CD4-positive, alpha-beta T cell treated with Interleukin-10 for 1 hour (primary cell): ENCODE measurements at places on chromosomes 2 and 18.

DNA sequence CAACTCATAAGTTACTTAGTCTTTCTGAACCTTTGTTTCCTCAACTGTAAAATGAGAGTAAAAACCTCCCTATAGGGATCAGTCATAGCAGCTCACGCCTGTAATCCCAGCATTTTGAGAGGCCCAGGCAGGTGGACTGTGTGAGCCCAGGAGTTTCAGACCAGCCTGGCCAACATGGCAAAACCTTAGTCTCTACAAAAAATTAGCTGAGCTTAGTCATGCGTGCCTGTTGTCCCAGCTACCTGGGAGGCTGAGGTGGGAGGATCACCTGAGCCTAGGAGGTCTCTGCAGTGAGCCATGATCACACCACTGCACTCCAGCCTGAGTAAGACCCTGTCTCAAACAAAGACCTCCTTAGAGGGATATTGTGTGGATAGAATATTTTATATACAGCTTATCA is 2.3 kb downstream of the GPR155 start:
- DNase-seq: no peak

- no peak for DNase-seq
Observed at GRCh38 chr2:119536707-119537106, 7.5 kb upstream of the CFAP221 start.

- no peak for DNase-seq
Observed at GRCh38 chr2:126715111-126715510, 59.2 kb downstream of the GYPC start.

- no peak for DNase-seq
Observed at GRCh38 chr2:178197791-178198190, 3.5 kb downstream of the OSBPL6 start.

DNA sequence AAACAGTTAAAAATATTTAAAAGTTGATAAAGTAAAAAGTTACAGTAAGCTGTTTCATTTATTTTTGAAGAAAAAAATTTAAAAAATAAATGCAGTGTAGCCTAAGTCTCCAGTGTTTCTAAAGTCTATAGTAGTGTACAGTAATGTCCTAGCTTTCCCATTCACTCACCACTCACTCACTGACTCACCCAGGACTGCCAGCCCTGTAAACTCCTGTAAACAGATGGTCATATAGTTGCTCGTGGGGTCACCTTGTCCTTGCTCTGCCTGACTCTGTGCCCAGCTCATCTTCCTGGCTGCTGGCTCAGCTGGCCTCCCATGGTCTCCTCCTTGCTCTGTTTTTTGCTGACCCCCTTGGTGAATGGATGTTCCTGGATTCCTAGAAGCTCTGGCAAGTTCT is 180.3 kb downstream of the VAPA start:
- DNase-seq: no peak

DNA sequence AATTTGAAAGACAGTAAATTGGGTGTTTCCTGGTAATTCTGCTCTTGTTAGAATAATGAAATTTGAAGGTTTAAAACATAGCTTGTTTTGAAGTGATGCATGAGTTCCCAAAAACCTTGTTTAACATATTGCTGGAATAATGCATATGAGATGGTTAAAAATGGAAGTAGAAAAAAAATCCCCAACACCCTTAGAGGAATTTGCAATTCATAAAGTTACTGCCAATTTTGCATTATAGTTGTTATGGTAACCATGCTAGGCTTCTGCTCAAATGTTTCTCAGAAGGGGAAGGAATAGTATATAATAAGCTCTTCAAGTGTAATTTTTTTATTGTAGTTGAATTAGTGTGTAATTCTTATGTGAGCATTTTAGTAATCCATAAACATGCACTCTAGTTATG is 49.1 kb downstream of the FASTKD2 start:
- DNase-seq: no peak

DNA sequence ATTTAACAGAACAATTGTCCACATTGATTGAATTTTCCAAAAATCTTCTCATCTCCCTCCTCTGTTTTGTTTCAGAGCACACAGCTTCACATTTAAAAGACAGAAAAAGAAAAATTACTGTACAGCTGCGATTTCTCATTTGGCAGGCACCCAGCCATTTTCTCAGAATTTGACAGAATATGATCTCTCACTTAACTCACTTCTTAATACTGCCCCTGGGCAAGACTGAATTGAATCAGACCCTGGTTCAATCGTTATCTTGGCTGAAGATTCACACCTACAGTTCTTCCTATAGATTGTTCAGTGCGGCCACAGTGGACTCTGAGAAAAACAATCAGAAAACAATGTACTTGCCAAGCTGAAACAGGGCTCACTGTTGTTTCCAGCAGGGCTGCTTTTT is 90.2 kb upstream of the LHCGR start:
- no peak for DNase-seq

DNA sequence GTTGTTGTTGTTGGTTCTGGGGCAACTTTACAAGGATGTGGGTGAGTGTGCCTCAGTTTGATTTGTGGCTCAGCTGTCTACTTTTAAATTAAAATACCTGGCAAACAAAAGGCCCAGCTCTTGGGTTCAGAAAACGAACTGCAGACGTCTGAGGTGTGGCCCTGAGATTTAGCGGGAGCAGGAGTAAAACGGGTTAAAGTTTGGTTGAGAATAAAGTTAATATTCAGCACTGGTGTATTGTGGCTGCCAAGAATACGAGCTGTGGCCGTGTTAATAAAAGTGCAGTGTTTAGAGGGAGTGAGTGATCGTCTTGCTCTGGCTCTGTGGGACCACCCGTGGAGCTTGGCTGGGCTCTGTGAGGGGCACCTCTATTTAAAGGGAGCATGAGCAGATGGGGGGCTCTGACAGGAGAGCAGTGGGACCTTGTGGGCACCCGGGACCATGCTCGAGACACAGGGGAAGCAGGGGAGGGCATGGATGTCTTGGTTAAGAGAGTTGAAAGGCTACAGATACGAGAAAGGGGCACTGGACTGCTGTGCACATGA is 80.3 kb downstream of the VAPA start:
- DNase-seq: no peak

- no peak for DNase-seq
Observed at GRCh38 chr18:79093986-79094385, 24.8 kb downstream of the ATP9B start.

GRCh38 chr2:222451224-222451674 is 26.9 kb downstream of the SGPP2 start:
- no peak for DNase-seq

DNA sequence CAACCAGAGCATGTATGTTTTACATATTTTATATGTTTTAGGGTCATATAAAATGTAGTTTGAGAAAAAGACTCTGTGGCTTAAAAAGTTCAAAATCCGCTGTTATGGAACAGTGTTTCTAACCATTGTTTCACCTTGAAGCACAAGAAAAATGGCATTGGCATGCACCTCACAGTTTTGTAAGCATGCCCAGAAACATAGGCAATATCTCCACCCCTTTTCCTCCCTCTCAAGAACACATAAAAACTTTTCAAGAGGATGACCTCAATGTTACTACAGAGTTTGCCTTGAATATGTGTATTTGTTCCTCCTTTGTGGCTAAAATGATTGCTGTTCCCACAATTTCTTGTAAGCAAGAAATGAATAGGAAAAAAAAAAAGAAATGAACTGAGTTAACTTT is 29.3 kb upstream of the SLC40A1 start:
- no peak for DNase-seq

DNA sequence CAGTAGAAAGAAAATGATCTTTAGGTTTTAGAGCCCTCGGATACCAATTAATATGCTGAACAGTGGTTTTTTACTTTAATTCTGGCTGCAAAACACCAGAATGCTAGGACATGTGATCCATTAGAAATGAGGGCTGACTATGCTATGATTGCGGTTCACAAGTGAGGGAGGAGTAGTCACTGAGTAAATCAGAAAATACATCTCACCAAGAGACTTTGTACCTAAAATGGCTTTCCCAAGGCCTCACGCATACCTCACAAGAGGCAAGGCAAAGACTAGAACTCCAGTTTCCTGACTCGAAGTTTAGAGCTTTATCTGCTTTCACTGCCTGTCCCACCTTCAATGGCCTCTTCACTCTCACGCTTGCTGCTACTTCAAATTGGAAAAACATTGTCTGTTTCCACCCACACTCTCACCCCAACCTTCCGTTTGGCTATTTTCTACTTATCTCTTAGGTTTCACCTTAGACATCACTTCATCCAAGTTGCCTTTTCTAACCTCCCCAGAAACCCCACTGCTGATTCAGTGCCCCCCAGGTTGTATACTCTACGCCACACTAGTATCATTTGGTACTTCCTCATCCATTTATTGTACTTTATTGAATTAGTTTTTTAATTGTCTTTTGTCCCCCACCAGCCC is 5.1 kb upstream of the MBD2 start:
- DNase-seq: no peak

- no peak for DNase-seq
Observed at GRCh38 chr2:138421971-138422335, 79.6 kb upstream of the SPOPL start.

DNA sequence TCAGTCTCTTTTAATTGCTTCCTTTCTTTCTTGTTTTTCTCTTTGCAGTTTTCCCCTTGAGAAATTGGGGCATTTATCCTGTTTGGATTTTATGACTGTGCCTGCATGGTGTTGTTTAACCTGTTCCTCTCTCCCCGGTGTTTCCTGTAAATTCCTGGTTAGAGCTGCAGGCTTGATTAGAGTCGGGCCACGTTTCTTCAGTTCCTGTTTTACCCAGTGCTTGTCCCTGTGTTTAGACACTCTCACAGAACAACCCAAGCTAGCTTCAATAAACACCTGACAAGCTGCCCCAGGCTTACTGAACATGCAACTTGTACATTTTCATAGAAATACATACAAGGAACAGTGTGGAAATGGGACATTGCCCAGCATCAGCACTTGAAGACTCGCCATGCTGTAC is 53.9 kb downstream of the NGEF start:
- no peak for DNase-seq

DNA sequence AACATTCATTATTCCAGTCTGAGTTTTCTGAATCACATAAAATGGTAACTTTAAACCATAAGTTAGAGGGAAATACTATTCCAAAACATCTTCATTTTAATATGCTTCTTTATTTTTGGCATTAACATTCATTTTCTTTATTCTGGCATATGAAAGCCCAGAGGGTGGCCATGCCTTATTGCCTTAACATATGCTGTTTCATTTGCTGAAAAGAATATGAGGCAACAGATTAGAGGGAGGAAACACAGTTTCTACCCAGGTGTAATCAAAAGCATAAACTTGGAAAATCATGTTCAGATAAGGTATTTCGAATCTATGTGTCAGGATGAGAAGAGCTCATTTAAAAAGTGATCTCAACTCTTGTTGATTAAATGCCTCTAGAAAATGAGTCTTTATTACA is 379.9 kb upstream of the DSEL start:
- DNase-seq: no peak

DNA sequence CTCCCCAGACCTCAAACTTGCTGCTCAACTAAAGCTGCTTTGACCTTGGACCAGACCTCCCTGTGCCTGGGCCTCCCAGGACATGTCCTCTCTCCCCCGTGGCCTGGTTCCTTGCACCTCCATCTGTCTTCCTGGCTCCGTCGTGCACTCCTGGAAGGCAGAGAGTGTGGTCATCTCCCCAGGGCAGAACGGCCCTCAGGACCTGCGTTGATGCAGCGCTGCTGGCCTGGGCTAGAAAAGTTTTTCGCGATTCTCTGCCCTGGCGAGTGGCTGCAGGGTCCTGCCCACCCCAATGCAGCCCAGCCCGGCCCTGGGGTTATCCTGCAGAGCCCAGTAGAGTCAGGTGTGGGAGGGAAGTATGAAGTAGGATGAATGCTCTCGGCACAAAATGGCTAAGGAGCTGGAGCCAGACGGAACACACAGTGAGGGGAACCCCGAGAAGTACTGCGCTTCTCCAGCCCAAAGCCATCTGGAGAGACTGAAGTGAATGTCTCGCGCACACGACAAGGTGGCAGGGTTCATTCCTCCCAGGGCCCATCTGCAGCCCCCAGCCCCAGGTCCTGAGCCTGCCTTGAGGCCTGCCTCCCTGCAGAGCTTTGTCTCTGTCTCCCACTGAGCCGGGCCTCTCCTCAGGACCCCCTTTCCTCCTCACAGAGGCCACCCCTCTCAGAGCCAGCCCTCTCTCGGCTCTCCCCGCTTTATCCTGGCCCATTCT is 41.7 kb downstream of the ATOH8 start:
- no peak for DNase-seq

DNA sequence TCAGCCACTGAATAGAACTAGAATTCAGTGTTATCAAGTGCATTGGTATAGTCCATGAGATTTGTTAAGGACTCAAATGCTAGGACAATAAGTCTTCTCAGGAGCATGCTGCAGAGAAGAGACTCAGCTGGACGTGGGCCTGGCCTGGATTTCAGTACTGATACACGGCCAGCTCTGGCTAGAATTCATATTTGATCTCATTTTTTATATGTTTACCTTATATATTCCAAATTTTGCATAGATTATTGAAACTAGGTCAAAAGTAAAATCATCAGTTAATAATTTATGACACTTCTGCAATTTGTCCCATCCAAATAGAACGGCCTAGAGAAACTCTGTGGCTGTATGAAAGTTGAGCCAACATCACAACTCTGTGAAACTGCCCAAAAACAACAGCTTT is 262.0 kb downstream of the DLGAP1 start:
- DNase-seq: no peak

DNA sequence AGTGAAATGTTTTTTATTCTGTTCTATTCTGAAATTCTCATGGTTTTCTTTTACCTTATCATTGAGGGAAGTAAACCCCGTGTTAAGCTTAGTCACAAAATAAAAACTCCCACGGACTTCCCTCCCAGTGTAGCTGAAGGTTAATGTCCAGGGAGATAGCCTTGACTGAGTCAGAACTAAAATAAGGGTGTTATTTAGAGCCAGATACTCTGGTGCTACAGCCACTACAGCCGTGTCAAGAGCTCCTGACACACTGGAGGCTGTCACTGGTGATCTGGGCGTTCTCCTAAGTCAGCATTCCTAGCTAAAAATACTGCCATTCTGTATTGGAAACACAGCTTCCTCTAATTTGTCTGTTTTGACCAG is 82.0 kb upstream of the RANBP2 start:
- DNase-seq: no peak
